ENCODE measurements at places on chromosomes 16 and 17.
A peak's percentile ranks its signal among the peaks of the same experiment; 100 is the strongest.

GRCh38 chr17:77356690-77357201 is 216.0 kb downstream of the SEC14L1 start:
- no peak for DNase-seq

- DNase-seq, result no peak
These were observed 33.0 kb downstream of the USP10 start for GRCh38 chr16:84732674-84733352.

DNA sequence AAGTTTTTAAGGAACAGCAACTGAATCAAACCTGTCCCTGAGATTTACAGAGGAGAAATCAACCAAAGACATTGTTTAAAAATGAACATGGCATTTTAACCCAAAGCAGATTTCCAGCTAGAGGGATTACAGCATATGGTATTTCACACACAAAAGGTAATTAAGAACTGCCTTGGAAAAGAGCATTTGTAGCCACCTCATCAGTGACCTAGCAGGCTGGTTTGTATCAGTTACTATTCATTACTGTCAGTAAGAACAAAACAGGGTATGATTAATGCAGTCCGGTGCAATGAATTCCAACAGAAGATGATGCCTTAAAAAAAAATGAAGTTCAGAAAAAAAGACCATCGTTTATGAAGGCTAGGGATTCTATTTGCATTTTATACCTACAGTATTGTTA is 219.9 kb downstream of the CHD9NB start:
- DNase-seq, result no peak

DNA sequence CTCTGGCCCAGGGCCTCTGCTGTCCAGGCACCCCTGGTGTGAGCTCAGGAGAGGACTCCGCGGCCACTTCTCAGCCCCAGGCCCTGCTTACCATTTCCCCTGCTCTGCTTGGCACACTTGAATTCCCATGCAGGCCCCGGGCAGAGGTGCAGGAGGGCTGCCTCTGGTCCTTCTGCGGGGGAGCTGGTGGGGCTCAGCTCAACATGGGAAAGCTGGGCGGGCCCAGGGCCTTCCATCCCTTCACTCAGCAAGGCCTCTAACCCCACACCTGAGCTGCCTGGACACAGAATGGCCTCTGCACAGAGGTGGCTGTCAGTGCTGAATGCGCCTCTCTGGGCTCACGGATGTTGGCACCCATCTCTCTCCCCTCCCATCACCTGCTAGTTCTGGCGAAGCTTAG is 12.5 kb upstream of the RNPS1 start:
- DNase-seq, result no peak

DNA sequence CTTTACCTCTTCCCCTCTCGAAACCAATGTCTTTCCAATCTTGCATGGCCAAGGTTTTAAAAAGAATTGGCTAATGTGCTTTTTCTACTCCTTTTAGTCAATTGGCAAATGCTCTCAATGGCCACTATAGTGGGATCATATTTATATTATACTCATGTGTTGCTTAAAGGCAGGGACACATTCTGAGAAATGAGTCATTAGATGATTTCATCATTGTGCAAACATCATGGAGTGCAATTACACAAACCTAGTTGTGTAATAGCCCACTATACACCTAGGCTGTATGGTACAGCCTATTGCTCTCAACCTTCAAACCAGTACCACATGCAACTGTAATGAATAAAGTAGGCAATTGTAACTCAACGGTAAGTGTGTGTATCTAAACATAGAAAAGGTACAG is 180.9 kb downstream of the HS3ST3A1 start:
- DNase-seq, result no peak

DNA sequence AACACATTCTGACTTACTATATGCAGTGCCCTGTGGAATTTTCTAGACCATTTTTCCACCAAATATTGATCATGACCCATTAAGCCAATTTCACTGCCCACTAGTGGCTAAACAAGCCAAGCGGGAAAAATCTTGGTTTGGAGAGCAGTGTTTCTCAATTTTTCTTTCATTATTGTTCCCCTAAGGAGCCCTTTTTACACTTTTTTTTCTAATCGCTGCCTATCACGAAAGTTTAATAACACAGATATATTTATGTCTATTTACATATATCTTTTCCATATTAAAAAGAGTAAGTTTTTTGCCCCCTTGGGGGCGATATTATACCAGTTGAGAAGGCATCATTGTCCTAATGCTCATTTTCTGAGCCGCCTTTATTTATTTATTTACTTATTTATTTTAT is 10.8 kb upstream of the TLCD3B start:
- DNase-seq, result no peak

DNA sequence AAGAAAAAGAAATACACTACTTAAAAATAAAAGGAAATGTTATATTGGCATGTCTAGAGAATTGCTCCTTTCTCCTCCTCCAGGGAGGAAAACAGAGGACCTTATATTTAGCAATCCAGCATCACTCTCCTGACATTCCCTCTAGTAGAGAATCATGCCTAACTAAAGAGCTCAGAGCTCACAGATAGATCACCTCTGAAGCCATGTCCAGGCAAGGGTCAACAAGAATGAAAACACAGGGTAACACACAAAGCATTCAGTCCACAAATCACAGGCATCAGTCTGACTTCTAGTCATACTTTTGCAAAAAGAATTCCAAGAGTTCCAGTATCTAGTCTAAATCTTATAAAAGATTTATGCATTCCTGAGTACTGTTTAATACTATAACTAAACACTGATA is 4.4 kb upstream of the HASPIN start:
- no peak for DNase-seq

DNA sequence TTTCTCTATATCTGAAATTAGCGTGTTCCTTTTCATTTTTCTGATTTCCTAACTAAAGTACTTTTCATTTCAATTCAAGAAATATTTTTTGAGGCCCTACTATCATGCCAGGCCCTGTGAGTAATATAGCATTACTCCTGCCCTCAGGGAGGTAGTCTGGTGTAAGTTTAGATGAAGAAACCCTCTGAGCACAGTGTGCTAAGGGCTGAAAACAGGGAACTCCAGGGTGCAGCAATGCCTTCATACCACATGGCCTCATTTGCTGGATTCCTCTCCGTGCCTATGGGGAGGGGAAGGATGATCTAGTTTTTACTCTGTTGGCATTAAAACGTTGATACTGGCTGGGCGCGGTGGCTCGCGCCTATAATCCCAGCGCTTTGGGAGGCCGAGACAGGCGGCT is 4.7 kb downstream of the COQ9 start:
- no peak for DNase-seq

GRCh38 chr17:75105126-75106080 is 4.4 kb upstream of the ARMC7 start:
- DNase-seq, result no peak

DNA sequence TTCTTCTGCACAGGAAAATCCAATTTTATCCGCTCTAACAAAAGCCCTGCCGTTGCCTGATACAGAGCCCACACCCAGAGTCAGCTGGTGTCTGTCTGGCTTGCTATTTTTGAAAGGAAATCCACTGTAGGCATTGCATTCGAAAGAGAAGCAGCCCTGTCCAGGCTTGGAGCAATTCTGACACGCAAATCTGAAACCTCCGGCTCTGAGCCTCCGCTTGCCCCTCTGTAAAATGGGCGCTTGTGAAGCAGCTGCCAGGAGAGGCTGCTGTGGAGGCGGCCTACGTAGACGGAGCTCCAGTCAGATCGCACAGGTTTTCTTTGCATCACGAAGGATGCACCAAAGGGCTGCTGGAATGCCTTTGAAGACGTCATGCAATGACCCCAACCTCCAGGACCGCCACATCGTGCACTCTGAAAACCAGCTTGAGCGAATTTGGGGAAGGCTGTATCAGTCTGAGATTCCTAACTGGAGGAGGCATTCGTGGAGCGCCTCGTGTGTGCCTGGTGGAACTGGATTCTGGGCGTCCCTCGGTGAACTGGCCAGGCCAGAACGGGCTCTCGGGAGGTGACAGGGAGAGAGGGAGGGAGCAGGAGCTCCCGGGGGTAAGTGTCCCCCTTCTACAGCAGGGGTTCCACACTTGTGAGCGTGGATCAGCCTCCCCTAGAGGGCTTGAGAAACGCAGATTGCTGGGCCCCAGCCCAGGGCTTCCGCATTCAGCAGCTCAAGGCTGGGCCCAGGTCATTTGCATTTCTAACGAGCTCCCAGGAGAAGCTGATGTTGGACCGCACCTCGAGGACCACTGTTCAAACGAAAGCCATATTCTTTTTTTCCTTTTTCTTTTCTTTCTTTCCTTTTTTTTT is 215.5 kb downstream of the MRTFB start:
- DNase-seq, result no peak

DNA sequence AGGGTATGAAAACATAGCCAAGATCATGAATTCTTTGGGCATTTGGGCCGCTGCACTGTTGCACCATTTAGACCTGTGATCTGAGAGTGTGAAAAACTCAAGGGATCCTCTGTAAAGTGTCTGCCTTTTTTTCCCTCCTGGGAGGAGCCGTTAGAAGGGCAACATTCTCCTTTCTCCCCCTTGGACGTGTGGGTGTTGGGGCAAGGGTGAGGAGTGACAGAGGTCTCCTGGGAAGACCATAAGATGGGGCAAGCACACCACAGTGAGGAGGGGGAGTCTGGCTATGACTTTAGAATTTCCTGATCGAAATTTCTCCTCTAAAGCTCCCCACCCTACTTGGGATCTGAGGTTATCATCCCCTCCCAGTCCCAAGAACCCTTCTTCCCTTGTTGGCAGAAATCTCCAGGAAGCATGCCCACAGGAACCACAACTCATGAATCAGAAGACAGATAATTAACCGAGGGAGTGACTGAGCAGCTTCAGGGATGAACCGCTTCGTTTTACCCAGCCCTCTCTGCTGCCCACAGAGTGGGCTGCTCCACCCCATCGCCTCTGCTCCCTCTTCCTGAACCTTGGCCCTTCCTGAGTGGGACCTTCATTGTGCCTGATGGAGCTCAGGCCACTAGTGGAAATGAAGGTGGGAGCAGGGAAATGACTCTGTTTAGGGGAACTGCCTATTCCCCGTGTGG is 4.2 kb downstream of the ITGB3 start:
- no peak for DNase-seq

GRCh38 chr16:31420037-31420436 is 8.1 kb downstream of the COX6A2 start:
- DNase-seq, result no peak

DNA sequence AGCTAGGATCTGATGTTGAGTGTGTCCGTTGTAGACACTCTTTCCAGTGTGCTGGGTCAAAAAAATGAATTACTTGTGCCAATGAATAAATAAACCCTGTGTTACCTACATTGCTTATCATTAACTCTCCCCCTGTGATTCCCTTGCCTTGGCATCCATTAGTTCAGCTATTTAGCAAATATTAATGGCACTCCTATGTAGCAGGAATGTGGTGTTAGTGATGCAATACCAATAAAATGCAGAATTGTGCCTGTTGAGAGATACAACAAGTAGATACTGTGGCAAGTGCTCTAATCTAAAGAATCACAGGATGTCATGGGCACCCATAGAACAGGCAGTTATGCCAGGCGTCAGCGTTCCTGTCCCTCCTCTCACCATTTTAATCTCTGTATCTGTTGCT is 343.2 kb downstream of the PMP22 start:
- DNase-seq, result no peak

DNA sequence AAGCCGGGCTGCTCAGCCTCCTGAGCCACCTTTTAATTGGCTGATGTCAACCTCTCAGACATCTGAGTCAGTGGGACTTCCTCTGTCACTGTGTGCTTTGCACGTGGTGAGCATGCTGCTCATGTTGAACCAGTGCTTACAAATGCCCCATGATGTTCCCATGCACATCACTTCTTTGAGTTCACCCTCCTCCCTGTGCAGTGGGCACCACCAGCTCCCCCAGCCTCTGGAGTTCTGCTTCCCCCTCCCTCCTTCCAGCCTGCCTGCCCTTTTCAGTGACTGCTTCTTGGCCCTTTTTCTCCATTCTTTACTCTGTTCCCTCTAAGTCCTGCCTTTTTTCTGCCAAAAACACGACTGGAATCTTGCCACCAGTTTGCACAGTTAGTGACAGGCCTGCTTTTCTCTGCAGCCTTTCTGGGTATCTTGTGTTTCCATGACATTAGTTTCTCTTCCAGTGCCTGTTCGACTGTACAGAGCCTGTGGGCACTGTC is 41.6 kb downstream of the USP10 start:
- DNase-seq, result no peak

- DNase-seq, result peak; percentile 66
These were observed 2.7 kb downstream of the CETP start for GRCh38 chr16:56964243-56965148.

GRCh38 chr17:30234296-30234695 is 1.2 kb downstream of the SLC6A4 start:
- no peak for DNase-seq

DNA sequence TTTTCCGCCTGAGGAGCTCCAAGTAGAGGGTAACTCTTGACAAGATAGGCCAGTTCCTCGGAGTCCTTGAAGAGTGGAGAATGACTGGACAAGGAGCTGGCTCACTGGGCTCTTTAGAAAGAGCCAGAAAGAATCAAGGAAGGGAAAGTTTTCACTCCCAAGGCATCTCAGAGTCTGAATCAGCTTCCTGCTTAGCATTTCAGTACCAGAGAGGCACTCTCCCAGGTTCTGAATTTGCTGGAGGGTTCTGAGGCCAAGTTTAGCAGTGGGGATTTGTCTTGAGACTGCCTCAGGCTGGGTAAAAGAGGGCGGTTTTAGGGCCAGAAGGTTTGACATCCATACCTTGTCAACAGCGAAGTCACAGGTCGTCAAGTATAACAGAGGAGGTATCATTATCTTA is 25.5 kb downstream of the GP2 start:
- no peak for DNase-seq

DNA sequence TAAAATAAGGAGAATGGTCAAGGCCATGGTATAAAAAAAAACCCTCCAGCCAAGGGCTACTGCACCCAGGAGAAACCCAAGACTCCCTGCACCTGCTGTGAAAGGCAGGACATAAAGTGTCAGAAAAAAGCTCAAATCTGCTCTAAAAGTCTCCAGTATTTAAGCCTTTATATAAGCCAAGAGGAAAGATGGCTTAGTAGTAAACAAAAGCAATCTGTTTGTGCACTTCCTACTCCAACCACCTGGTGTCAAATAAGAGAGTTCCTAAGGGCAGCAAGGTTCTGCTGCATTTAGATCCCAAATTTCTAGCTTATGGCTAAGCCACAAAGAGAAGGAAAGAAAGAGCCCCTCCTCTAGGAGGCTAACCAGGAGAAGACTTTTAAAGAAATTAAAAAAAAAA is 20.6 kb downstream of the ACSM1 start:
- no peak for DNase-seq

Data from activated gamma-delta T cell (primary cell).